ENCODE measurements at places on chromosomes 1 and 21.
A peak's percentile ranks its signal among the peaks of the same experiment; 100 is the strongest.

DNA sequence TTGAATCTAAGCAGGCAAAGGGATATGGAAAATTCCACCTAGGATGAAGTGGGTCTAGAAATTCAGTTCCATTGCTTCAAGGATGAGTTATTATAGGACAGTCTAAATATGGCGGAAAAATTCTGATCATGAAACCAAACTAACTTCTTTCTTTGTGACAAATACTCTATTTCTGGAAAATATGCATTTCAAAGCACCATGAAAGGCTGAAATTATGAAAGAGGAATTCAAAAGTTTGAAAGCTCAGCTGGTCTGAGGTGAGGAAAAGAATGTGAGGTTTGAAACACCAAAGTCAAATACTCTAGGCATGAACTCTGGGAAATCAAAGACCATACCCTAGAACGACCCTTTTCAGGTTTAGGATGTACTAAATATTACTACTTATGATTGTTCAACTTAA lies 36.4 kb upstream of the COL11A1 start:
- H3K4me1 ChIP-seq = no peaks in the 10 kb centered on the region
- no peak overlapping the region for H3K27ac ChIP-seq
- DNase-seq = no peak
- no peaks in the 10 kb centered on the region for H3K27me3 ChIP-seq
- no peak overlapping the region for H3K4me3 ChIP-seq
- no peaks in the 10 kb centered on the region for H3K36me3 ChIP-seq

DNA sequence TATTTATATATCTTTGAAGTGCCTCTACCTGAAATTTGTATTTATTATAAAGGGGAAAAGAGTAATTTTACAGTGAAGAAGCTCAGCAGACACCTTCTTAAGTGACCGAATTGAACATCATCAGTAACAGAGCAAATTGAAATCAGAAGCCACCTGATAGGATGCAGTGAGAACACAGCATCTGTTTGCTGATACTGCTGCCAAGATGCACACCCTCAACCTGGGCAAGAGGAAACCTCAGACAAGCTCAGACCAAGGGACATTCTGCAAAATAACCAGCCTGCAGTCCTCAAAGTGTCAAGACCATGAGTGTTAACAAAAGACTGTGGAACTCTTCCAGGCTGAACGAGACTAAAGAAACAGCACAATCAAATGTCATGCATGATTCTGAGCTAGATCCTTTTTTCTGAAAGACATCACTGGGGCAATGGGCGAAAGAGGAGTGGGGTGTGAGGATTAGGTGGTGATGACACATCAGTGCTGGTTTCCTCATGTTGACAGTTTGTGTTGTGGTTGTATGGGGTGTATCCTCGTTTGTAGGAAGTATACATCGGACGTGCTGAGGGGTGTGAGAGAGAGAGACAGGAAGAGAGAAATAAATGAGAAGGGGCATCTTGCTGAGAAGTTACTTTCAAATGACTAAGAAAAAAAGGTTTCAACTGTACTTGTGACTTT lies 103.7 kb downstream of the ABCA4 start:
- H3K27ac ChIP-seq = no peak overlapping the region
- H3K4me3 ChIP-seq = no peak overlapping the region
- no peak for DNase-seq
- no peaks in the 10 kb centered on the region for H3K27me3 ChIP-seq

DNA sequence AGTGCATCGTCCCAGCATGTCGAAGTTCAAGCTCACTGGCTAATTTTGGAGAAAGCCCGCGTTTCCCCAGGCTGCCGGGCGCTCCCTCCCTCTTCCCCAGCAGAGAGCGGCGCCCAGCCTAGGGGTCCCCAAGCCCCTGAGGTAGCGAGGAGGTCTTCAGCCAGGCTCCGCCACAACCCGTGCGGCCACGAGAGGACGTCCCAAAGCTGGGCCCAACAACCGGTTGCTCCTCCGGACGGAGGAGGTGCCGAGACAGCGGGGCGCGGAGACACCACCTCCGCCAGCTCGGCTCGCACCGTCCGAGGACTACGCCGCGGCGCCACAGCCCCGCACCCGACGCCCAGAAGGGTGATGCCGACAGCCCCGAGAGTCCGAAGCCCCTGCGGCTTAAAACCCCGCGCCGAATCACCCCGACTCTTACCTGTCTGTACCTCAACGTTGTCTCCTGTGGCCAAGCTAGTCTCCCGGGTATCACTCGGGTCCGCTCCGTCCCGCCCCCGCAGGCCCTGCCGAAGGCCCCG lies at the start of gene DENND2C:
TSS of gene DENND2C (minus strand) at position 488 of the 521 bp plus-strand sequence. CDS start 44,065 bp downstream, outside the sequence.
- no peak for DNase-seq
- H3K4me1 ChIP-seq = peaks cover 3% of the 10 kb centered on the region
- H3K4me3 ChIP-seq = peak within 1 kb of the TSS; percentile 82
- peak within 1 kb of the TSS; percentile 94 for H3K27ac ChIP-seq
- H3K36me3 ChIP-seq = no peaks in the 10 kb centered on the region

DNA sequence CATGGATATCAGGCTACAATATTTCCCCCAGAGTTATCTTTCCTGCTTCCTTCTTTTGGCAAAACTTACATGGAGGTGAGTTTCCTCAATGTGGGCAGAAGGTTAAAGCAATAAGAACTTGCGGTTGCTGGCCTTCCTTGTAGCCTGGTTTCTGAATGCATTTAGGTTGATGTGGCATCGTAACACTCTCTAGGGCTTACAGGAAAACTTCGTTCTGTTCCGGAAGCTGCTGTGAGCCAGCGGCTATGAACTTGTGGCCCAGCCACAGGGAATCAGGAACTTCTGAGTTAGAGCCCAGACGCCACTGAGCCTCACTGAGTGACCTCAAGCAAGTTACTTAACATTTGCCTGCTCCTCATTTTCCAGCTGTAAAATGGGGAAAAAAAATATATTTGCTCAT lies 623.4 kb upstream of the ADAMTS5 start:
- H3K27me3 ChIP-seq = no peaks in the 10 kb centered on the region
- no peaks in the 10 kb centered on the region for H3K36me3 ChIP-seq
- H3K4me1 ChIP-seq = no peaks in the 10 kb centered on the region
- H3K4me3 ChIP-seq = no peak overlapping the region

DNA sequence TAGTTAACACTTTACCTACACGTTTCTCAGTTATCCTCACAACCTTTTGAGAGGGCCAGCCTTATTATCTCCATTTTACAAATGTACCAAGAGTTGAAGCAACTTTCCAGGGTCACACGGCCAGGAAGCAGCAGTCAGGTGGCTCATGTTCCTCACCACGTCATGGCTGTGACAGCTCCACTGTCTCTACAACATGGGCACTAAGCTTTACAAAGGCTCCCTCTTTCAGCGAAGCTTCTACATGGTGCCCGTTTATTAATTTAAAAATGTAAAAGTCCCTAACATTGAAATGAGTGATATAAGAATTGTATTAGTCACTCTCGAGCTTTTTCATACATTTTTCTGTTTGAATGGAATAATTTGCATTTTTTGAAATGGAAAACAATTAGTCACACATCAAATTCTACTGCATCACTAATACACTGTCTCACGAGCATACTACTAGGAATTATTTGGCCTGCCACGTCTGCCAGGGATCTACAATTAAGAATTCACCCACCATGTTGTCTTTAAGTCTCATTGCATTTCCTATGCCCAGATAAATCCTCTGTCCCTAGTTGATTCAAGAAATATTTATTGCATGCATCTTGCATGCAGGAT lies 28.4 kb upstream of the LIN9 start:
- H3K36me3 ChIP-seq = no peaks in the 10 kb centered on the region
- H3K27ac ChIP-seq = no peak overlapping the region
- no peak overlapping the region for H3K4me3 ChIP-seq
- no peaks in the 10 kb centered on the region for H3K27me3 ChIP-seq
- no peak for DNase-seq

Measured in fibroblast of lung (primary cell).